Renal pelvis (tissue), 12 donors: ENCODE measurements at places on chromosomes 5 and 9. TPM values are rescaled to one million over a fixed set of nuclear protein-coding genes. Genes with fewer than 3 reads are reported as not detected.

GRCh38 chr9:9521033-9521779 is 1091.6 kb downstream of the PTPRD start:
- no peak for DNase-seq

The OMD gene
- 0.99 TPM for polyA plus RNA-seq

The PPP2R2B gene
- polyA plus RNA-seq = 13.4 TPM

- DNase-seq = no peak
Observed at GRCh38 chr5:61626639-61627282, 294.7 kb downstream of the ZSWIM6 start.

DNA sequence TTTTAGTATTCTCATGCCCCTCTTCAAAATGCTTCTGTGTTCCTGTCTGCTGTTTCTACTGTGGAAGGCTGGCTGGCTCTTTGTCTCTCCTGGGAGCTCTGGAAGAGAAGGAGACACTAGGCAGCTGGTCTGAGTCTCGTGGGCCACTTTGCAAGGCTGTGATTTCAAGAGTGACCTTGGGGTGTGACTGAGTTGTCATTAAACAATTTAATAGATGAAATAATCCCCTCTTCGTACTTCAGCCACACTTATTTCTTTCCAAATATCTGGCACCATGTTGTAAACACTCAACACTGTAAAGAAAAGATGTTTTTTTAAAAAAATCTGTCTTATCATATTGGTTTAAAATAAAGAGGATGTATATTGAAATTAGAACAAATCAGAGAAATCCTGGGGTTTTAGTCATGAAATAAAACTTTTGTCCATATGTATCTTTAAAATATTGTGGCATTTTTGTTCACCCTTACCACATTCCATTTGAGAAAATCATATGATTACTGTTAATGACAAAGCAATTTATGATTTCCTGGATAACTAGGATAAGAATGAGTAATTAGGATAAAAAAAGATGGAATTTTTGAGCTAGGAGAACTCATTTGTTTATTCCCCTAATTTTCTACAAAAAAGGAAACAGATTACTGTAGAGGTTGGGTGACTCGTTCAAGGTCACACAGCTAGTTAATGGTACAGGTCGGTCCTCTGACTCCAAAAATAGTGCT is 200.8 kb downstream of the MAT2B start:
- DNase-seq = no peak

DNA sequence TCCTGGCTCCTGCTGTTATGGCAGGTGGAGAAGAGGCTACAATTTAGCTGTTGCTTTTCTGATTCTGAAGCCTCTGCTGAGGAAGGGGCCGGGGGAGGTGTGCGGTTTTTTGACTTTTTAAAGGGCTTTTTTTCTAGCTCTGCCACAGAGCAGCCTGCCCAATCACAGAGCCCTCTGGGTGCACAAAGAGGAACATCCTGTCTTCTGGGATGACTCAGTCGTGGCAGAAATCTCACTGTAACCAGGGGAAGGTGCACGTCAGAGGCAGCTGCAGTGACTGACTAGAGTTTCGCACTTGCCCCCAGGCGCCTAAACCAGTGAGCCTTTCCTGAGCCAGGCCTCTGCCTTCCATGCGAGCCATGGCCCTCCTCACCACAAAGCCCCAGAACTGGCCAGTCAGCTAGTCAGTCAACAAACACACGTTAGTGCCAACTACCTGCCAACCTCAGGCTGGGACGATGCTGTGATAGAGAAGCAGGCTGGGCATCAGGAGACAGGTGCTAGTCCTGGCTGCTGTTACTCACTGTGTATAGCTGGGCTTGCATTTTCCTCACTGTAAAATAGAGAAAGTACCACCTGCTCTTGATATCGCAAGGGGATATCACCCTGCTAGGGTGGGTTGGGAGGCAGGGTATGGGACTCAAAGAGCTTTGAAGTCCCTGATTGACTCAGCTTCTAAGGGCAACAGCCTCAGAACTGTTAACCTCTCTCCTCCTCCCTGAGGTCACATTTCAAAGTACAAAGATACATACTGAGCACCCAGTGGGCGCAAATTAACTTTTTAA is 2.2 kb downstream of the AKNA start:
- no peak for DNase-seq

DNA sequence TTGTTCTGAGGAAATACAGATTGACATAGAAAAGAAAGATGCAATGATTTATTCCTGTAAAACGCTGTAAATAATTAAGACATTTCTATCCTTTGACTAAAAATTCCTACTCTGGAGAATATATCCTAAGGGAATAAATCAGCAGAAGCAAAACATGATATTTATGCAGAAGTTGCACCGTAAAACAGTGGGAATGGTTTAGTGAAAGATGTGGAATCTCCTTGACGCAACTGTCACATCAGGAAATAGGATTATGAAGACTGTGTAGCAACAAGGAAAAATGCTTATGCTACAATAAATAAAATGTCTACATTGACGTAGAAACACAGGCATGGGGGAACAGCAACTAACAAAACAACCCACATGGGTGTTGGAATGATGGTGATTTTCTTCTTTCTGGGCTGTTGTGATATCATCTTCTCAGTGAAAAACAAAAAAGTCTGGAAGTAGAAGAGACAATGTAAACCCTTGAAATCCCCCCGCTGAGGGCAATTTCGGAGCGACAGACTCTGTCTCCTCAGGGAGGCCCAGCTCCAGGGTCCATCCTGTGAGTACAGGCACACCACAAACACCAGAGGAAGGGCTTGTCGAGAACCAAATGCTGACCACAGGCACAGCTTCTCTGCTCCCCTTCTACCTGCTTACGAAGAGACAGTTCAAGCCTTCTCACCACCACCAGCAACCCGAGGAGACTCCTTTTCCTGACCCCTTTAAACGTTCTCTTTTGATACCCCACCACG is 25.2 kb downstream of the COL23A1 start:
- DNase-seq = no peak

- DNase-seq = no peak
Observed at GRCh38 chr5:55860288-55860687, 9.1 kb downstream of the IL31RA start.

GRCh38 chr9:93316726-93317494 is 133.0 kb downstream of the WNK2 start:
- DNase-seq = no peak
